Activated CD8-positive, alpha-beta memory T cell treated with anti-CD3 and anti-CD28 coated beads for 24 hours (primary cell): ENCODE measurements at places on chromosomes 7 and 10.
A peak's percentile ranks its signal among the peaks of the same experiment; 100 is the strongest.

DNA sequence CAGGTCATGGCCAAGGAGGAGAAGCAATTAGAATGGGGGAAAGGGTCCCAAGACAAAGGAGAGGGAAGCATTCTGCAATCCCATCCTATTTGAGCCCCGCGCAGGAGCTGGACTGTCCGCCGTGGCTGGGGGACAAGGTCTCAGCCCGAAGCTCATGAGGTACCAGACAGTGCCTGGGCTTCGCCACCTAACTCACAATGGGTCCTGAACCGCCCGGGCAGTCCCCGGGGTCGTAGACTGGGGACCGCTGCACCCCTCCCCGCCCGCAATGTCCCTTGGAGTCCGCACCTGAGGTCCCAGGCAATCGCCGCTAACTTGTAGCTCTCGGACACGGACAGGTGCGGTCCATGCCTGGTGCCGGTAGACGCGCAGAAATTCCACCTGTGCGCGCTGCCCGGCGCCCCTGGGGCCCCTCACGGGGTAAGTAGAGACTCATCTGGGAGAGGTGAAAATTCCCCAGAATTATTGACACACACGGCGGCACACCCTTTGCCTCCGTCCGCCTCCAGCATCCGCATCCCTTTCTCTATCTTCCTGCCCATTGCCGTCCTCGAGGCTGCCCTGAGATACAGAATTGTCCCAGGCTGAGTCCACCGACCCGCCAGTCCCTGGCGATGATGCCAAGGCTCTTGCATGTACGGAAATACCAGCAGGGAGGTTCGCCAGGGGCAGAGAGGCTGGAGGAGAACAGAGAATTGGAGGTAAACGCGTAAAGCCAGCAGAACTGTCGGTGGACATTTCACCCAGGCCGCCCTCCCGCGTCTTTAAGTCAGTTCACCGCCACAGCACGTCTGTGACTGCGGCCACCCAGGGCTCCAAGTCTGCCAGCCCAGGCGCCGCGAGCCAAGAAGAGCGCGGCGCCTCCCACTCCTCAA, 1.8 kb downstream of the CHRM2 start:
- no peak for DNase-seq

GRCh38 chr10:87842220-87842641, 21.1 kb downstream of the KLLN start:
- DNase-seq, result no peak

GRCh38 chr10:4460267-4460666, 365.7 kb upstream of the AKR1E2 start:
- no peak for DNase-seq

DNA sequence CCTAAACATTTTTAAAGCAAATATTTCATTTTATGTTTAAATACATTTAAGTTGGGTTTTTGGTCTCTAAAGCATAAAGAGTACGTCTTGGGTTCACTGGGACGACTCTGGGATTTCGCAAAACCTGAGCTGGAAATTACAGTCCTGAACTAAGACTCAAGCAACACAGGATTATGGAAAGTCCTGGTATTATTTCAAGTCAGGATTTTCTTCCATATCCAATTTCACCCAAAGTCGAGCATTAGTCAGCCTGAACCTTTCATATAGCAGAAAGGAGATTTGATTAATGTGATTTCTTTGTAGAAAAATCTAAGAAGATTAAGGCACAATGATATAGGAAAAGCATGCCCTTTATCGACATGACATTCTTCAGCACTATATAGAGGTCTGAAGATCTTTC, 100.0 kb downstream of the MTERF1 start:
- DNase-seq, result no peak

DNA sequence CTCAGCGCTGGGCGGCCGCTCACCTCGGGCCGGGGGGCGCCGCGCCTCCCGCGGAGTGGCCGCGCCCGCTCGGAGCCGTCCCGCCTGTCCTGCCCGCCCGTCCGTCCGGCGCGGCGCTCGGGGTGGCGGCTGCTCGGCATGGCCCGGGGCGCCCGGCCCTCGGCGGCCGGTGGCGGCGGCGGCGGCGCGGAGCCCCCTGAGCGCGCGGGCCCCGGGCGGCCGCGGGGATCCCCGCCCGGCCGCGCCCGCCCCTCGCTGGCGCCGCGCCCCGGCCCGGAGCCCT, 338 bp downstream of the SDK1 start:
- DNase-seq, result no peak

DNA sequence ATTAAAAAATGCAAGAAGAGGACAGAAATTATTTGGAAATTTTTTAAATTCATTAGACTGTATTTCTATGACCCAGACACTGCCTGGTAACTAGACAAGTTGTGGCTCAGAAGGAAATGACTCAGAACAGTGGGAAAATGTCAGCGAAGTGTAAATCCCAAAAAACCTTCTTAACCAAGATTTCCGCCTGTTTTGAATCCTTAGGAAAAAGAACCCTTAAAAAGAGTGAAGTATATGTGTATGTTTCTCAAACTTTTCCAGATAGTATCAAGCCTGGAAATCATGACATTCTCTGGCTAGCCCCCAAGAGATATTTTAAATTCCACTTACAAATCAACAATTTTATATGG, 42.7 kb upstream of the PLXNA4 start:
- DNase-seq, result no peak

- DNase-seq, result no peak
Measured at GRCh38 chr7:50145226-50145625, 52.2 kb upstream of the ZPBP start.

- DNase-seq, result no peak
Measured at GRCh38 chr10:24722131-24722675, 1.5 kb downstream of the ARHGAP21 start.

DNA sequence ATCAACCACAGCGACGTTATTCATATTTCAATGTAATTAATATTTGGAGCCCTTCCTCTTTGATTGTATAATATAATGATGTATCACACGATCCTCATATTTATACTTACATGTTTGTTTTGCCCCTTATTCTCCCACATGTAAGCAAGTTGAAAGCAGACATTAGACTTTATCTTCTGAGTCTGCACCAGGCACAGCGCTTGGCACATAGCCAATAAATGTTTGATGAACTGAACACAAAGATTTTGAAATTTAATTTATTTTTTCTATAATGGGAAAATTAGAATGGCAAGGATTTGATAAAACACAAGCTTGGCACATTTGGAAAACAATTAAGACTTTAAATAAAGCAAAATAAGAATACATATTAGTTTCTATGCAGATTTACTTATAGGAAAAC, 31.6 kb downstream of the ZFAND4 start:
- DNase-seq, result no peak

DNA sequence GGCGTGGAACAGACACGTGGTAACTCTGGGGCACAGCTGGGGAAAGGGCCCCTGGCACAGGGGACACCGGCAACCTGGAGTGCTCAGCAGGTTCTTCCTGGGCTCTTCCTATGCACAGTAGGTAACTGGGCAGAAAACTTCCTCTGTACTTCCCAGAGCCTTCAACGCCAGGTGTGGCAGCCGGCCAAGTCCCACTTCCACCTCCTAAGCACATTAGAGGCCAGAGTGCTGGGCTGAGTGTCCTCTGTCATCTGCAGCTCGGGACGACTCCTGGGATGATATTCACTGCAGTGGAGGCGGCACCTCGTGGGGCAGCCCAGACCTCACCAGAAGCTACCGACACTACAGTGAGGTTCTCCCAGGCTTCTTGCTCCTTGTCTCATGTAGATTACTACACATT, 114.5 kb downstream of the LARP4B start:
- no peak for DNase-seq

- peak; percentile 57 for DNase-seq
Measured at GRCh38 chr7:154744256-154744860, 258.6 kb downstream of the PAXIP1 start.

- no peak for DNase-seq
Measured at GRCh38 chr7:50509459-50509858, 55.7 kb downstream of the DDC start.

- DNase-seq, result no peak
Measured at GRCh38 chr10:46062723-46063428, 16.8 kb upstream of the MSMB start.

- DNase-seq, result no peak
Measured at GRCh38 chr7:76063525-76063924, 15.6 kb downstream of the MDH2 start.
